ENCODE measurements at places on chromosomes 12 and 14.

GRCh38 chr14:59130462-59130861 is 58.0 kb upstream of the DAAM1 start:
- no peak for DNase-seq

DNA sequence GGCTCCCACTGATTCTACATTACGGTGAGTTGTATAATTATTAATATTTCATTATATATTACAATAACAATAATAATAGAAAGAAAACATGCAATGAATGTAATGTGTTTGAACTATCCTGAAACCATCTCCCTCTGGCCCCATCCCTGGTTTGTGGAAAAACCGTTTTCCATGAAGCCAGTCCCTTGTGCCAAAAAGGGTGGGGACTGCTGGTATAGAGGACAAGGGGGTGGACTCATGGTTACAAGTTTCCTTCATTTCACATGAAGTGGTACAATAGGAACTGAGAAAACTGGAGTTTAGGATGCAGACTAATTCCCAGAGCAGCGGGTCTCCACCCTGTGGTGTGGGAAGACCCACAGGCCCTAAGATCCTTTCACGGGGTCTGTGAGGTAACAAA is 3.0 kb upstream of the C1RL start:
- DNase-seq: no peak

DNA sequence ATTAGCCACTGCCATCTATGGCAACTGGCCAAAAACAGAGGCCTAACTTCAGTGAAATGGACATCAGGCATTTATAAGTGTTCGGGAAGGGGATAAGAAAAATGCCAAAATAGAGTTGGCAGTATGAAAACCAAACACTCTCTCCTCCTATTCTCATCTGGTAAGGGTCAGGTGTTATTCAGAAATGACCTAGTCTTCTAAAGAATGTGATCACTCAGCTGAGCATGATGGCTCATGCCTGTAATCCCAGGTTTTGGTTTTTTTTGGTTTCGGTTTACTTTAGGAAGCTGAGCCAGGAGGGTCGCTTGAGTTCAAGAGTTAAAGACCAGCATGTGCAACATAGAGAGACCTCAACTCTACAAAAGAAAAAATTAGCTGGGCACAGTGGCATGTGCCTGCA is 170.3 kb downstream of the GRIN2B start:
- DNase-seq: no peak

DNA sequence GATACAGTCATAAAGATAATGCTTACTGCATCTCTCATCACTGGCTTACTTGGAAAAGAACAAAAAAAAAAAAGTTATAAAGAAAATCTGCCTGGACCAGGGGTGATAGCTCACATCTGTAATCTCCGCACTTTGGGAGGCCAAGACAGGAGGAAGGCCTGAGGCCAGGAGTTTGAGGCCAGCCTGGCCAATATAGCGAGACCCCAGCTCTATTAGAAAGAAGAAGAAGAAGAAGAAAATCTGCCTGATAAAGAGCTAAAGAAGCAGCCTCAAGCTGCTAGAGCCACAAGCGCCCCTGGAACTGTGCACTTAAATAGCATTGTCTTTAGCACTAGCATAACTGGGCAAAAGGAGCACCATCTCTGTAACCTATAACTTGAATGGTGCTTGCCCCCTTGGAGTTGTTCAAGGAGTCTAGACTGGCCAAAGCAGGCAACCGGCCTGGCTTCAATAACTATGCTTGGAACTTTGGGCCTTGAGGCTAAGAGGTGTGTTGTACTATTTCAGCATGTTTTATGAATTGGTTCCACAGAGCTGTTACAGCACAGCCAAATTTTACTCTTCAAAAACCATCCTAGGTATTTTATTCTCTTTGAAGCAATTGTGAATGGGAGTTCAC is 53.2 kb downstream of the SINHCAF start:
- no peak for DNase-seq

GRCh38 chr12:8890313-8891085 is 23.8 kb upstream of the PHC1 start:
- DNase-seq: peak; percentile 68

- DNase-seq: peak; percentile 71
Measured at GRCh38 chr14:100275214-100275613, 31.0 kb downstream of the SLC25A29 start.

DNA sequence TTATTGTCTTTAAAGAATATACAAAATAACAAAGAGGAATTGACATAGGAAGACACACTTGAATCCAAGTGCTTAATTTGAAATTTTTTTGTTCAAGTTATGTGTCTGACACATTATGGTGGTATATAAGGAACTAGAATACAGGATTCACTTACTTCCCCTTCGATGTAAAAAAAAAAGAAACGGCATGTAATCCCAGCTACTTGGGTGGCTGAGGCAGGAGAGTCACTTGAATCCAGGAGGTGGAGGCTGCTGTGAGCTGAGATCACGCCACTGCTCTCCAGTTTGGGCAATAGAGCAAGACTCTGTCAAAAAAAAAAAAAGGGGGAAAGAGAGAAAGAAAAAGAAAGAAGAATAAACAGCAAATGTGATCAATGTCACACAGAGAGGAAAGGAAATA is 8.9 kb downstream of the CLEC12A start:
- no peak for DNase-seq

DNA sequence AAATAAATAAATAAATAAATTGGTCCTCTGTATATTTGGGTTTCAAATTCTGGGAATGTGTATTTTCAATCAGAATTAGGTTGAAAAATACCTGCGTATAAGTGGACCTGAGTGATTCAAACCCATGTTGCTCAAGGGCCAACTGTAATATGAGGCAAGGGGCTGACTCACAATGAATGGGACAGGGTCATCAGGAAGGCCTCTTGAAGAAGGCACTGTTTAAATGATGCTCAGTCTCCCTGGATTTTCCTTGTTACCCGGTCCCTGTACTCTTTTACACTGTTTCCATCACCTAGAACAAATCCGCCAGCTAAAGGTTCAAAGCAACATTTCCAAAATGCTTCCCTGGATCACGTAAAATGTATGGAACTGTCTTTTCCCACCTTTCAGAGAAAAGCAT is 3.8 kb downstream of the PSMB5 start:
- no peak for DNase-seq

- no peak for DNase-seq
Measured at GRCh38 chr14:29569194-29569593, 358.5 kb downstream of the PRKD1 start.

Data from activated CD4-positive, alpha-beta T cell treated with anti-CD3 and anti-CD28 coated beads, Interleukin-10, Interleukin-2, amounts not matched to agents 100 ng/mL and 50 ng/mL, durations not matched to agents 16 hours and 8 hours (primary cell).